ENCODE measurements at places on chromosomes 5 and 9. TPM values are rescaled to one million over a fixed set of nuclear protein-coding genes. Genes with fewer than 3 reads are reported as not detected.

The PCDHAC2 gene
- total RNA-seq = 2.5 TPM

The DMRT3 gene
- total RNA-seq = not detected

The PCDHA1 gene
- total RNA-seq = not detected

The MARCOL gene
- not detected for total RNA-seq

The NOTCH1 gene
- 92.1 TPM for total RNA-seq
